ENCODE measurements at places on chromosomes 11 and 22.

- DNase-seq = no peak
Measured at GRCh38 chr11:35583126-35583525, 35.1 kb upstream of the FJX1 start.

- DNase-seq = peak; percentile 41
Measured at GRCh38 chr22:46575911-46576555, 38.6 kb upstream of the CELSR1 start.

- no peak for DNase-seq
Measured at GRCh38 chr11:90252053-90252452, 29.2 kb upstream of the CHORDC1 start.

GRCh38 chr11:47212938-47213337 lies 1.8 kb upstream of the DDB2 start:
- DNase-seq = no peak

GRCh38 chr11:75337195-75337654 lies 14.2 kb downstream of the ARRB1 start:
- no peak for DNase-seq

DNA sequence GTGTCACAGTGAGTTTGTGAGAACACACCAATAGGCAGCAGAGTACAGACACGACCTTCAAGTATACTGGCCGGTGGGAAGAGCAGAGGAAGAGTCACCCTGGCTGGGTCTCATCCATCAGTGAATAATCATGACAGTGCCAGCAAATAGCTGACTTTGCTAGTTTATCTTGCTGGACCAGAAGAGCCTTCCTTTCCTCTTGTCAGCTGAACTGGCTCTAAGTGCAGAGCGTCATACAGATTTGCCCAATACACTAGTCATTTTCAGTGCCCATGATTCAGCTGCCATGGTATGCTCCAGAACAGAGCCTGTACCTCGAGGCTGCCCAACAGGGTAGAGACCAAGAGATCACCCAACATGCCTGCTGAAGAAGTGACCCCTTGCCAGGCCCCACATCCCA lies 82.9 kb upstream of the TBCEL start:
- DNase-seq = no peak

DNA sequence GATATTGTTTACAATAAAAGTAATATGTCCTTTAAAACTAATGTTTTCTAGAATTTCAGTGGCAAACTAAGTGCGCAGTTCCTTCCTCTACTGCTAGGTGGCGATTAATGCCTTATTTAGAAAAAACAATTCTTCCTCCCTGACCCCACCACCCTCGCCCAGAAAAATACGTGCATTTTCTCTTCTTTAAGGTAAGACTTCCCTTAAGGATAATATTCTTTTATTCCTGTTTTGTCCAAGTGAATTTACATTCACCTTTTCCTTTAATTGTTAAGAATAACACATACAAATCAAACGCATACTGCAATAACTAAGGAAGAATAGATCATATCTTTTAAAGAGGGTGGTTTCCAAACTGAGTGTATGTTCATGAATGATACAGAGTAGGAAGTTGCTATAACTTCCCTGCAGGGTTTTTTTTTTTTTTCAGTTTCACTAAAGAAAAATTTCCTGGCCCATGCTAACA lies 17.0 kb upstream of the PSMA1 start:
- no peak for DNase-seq
